Mesothelial cell of epicardium (in vitro differentiated cells): ENCODE measurements at places on chromosomes 11 and 22.

GRCh38 chr22:40911772-40912171 is 39.4 kb upstream of the RBX1 start:
- no peak for DNase-seq

DNA sequence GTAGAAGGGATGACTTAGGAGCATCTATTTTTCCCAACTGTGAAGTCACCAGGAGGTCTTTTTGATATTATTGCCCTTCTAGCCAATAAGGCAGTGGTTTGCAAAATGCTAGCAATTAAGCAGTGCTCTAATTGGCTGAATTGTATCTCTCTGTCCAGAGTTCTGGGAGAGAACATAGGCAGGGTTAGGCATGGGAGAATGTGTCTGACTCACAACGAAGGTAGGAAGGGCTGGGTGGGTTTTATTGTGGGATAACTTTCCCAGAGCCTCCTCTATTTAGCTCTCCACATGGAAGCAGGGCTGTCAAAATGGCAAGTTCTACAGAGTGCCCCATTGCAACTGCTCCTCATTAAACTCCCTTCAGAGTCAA is 415.9 kb upstream of the CADM1 start:
- DNase-seq: no peak

GRCh38 chr22:30483169-30483568 is 11.4 kb upstream of the SEC14L3 start:
- no peak for DNase-seq

GRCh38 chr11:102292933-102293332 is 24.4 kb upstream of the BIRC3 start:
- no peak for DNase-seq

GRCh38 chr22:19085233-19085718 is 36.9 kb downstream of the DGCR2 start:
- no peak for DNase-seq
